ENCODE measurements at places on chromosomes 13 and 19. TPM values are rescaled to one million over a fixed set of nuclear protein-coding genes. Genes with fewer than 3 reads are reported as not detected.

Gene ANGPTL4
- total RNA-seq = 1.9 TPM

Gene MCEMP1
- total RNA-seq = not detected

Gene CACNA1A
- 5.3 TPM for total RNA-seq

DNA sequence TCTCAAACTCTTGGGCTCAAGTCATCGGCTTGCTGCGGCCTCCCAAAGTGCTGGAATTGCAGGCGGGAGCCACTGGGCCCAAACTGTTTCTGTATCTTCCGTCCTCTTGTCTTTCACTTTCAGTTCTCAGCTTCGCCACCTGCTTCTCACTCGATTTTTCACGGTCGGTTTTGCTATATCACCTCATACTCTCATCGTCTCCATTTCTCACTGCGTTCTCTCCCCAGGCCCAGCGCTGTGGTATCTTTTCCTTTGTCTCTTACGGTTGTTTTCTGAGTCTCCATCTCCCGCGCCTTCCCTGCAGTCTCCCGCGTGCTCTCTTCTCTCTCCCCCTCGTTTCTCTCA, 14.9 kb downstream of the SSC5D start:
- no peak for DNase-seq

GRCh38 chr13:65882810-65883209, 1347.3 kb downstream of the PCDH9 start:
- DNase-seq = no peak

DNA sequence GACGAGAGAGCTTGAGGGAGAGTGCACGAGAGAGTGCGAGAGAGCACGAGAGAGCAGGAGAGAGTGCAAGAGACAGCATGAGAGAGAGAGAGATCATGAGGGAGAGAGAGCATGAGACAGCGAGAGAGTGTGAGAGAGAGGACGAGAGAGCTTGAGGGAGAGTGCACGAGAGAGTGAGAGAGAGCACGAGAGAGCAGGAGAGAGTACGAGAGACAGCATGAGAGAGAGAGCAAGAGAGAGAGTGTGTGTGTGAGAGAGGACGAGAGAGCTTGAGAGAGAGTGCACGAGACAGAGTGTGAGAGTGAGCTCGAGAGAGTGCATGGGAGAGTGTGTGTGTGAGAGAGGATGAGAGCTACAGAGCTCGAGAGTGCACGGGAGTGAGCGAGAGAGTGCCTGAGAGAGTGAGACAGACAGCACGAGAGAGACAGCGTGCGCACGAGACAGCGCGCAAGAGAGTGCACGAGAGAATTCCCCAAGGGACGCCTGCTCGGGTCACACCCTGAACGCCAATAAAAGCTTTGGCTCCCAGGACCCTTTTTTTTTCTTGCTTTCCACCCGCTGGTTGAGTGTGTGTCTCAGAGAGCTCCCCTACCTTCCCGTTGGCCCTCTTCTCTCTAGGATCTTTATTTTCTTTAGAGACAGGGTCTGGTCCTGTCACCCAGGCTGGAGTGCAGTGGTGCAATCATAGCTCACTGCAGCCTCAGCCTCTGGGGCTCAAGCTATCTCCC, 3.7 kb downstream of the CD70 start:
- no peak for DNase-seq
